CD4-positive, alpha-beta T cell treated with Interleukin-1 beta for 1 hour (primary cell): ENCODE measurements at places on chromosomes 7 and 10.

GRCh38 chr10:132804287-132804686, 18.3 kb upstream of the NKX6-2 start:
- no peak for DNase-seq

DNA sequence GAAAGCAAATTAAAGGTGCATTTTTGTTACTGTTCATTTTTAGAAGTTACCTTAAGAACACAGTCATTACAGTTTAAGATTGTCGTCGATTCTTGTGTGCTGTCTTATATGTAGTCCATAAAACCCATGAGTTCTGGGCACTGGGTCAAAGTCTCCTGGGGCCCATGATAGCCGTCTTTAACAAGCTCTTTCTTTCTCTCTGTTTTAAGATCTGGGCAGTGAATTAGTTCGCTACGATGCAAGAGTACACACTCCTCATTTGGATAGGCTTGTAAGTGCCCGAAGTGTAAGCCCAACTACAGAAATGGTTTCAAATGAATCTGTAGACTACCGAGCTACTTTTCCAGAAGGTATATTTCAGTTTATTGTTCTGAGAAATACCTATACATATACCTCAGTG, 90.7 kb upstream of the CAPZA2 start:
- no peak for DNase-seq

- no peak for DNase-seq
Observed at GRCh38 chr7:158468181-158468580, 119.4 kb downstream of the PTPRN2 start.

- DNase-seq: no peak
Observed at GRCh38 chr10:22017283-22018020, 13.9 kb upstream of the DNAJC1 start.

GRCh38 chr7:111145472-111145871, 54.5 kb downstream of the LRRN3 start:
- DNase-seq: no peak

DNA sequence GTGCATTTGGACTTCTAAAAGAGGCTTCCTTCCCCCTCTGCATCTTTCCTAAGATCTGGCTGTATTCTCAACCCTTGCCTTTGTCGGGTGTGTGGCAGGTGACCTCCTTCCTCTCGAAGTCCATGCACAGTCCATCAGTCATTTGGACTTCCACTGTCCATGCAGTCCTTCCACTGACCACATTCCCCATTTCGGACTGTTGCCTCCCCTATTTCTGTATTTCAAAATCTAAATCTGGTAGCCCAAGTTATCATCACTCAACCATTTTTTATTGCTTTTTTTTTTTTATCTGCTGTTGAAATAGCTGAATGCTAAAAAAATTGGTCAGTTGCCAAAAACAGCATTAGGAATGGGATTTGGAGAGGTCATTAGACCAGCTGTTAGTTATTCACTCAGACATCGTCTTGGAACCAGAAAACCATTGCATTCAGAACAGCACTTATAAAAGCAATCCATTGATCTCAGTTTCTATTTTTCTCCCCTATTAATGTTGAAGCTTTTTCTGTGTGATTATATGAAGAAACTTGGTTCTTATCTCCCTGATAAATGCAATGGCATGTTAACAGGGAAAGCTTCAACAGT, 575.6 kb downstream of the KIF20B start:
- no peak for DNase-seq

DNA sequence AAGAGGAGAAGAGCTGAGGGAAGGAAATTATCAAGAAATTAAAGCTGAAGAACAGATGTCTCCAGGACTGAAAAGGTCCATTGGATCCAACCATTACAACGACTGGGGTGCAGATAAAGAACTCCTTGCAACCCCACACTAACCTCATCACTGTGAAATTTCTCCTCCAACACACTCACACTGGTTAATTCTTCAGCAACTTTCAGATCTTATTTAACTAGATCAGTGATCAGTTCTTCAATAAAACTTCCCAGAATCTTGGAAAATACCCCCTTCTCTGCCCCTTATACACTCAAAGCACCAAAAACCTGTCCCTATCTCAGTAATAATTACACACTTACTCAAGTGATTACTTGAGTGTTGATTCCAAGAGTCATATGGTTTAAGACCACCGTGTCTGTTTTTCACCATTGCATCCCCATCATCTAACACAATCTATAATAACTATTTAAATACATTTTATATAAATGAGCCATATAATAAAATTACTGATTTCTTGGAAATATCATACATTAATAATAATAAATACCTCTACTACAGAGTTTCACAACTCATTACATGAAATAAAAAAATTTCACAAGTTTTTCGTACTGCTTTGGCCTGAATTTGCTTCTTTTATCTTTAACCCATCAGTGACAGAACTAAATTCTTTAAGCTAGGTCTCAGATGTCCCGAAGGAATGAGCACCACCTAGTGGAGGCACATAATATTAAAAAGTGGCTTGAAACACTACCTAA, 123.7 kb downstream of the MPP7 start:
- peak; percentile 7 for DNase-seq

- no peak for DNase-seq
Observed at GRCh38 chr10:112956631-112957350, 6.7 kb downstream of the TCF7L2 start.

DNA sequence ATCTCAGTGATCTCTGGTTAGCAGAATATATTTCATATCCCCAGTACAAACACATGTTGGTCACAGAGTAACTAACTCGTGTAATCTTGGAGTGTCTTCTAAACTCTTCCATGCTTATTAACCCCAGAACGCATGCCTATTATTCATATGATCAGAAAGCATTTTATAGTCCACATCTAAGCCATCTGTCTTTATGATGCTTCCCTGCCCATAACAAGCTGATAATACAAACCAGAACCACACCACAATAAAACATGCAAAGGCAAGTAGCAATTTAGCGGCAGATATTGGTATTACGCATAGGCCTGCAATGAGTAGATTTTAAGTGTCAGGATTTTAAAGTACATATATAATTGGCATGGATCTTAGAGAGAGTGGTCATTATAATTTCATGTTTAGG, 120.0 kb upstream of the PRKCQ start:
- DNase-seq: no peak

GRCh38 chr7:118222591-118222990, 1.9 kb upstream of the ANKRD7 start:
- DNase-seq: no peak

- no peak for DNase-seq
Observed at GRCh38 chr10:121510201-121510771, 88.0 kb downstream of the FGFR2 start.

- DNase-seq: no peak
Observed at GRCh38 chr7:17633067-17633466, 307.2 kb downstream of the SNX13 start.
